Immature natural killer cell (primary cell): ENCODE measurements at places on chromosomes 3 and 15.

- no peak for DNase-seq
These were observed 126.0 kb upstream of the PRR20G start for GRCh38 chr3:127413871-127414270.

DNA sequence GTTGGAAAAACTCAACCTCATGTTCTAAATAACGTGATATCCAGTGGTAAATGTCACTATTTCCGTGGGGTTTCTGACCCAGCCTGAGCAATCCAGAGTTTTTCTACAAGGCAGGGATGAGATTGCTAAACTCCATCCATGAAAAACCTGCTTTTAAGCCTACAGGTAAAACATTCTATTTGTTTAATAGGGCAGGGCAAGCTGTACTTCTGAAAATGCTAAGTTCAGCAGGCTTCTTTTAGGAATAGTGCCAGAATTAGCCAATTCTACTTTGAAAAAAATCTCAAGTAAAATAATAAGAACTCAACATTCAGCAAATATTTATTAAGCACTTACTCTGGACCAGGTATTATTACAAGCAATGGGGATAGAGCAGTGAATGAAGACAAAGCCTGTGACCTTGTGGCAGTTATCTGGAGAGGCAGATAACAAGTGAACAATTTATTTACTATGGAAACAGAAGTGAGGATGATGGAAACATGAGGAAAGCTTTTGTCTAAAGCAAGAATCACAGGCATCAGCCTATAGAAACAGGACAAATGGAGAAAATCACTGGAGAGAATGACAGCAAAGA is 13.3 kb downstream of the RPSA start:
- DNase-seq: no peak

DNA sequence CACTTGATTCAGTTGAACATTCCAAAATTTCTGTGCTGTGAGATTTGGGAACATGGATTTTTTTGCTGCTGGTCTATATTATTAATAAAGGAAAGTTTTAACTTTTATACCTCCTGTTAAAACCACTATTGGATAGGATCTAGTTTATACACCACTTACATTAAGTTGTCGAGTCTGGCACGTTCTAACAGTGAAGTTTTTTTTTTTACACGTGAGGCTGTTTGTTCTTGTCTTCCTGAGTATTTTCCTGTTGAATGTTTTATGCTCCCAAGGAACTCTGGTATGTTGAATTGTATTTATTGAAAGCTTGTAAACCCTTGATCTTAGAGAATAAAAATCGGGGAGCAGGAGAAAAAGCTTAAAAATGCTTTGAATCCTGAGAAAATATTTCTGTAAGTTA is 338.8 kb downstream of the RBMS3 start:
- DNase-seq: no peak

DNA sequence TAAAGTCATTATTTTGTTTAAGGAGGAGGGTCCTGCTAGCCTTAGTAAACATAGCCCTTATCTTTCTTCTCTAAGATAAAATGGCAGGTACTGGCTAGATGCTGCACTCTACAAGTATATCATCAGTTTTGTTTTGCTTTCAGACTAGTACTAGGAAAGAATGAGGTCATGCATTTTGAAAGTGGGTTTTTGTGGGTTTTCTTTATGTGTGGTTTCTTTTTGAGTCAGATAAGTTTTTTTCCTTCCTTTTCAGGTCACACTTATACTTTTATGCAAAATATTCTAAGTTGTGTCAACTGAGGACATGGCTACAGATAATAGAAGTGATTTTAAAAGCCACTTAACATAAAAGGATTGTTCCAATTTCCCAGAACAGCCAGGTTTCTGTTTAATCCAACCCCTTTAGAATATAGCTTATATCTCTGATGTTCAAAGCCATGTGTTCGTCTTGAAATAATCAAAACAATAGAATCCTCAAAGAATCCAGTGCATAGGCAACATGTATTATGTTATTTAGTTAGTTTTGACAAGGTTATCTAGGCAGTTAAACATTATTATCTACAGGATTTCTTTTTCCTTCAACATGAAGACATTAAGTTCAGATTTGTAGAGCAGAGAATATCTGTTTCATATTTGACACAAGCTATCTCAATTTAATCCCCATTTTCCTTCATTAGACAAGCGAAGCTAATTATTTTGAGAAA is 406.2 kb downstream of the RBMS3 start:
- DNase-seq: no peak

GRCh38 chr3:50194903-50195500 is 3.6 kb downstream of the GNAT1 start:
- DNase-seq: no peak

GRCh38 chr3:162718697-162719096 is 1222.1 kb downstream of the OTOL1 start:
- DNase-seq: no peak

- DNase-seq: no peak
These were observed 24.8 kb upstream of the SLMAP start for GRCh38 chr3:57731311-57731710.

- DNase-seq: no peak
These were observed 216.9 kb downstream of the ZBTB20 start for GRCh38 chr3:114929971-114930732.

- DNase-seq: no peak
These were observed 111.0 kb downstream of the SEMA5B start for GRCh38 chr3:122916580-122916979.

DNA sequence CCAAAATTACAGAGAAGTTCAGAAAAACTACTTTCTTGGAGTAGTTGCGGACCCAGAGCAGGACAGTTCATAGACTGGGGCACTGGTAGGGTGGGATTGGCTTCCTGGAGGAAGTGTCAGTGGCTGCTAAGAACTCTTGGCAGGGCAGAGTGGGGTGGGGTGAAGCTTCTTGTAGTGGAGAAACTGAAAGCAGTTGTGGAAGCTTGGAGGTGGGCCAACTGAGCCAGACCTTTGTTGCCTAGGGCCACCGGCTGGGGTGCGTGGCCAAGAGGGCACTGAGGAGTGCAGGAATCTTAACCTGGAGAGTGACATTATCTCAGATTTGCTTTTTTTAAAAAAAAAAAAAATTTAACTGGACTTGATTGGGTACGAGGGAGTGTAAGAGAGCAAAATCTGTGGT is 3.1 kb downstream of the KAT2B start:
- peak; percentile 69 for DNase-seq

- DNase-seq: no peak
These were observed 735.6 kb upstream of the GBE1 start for GRCh38 chr3:82496890-82497560.

DNA sequence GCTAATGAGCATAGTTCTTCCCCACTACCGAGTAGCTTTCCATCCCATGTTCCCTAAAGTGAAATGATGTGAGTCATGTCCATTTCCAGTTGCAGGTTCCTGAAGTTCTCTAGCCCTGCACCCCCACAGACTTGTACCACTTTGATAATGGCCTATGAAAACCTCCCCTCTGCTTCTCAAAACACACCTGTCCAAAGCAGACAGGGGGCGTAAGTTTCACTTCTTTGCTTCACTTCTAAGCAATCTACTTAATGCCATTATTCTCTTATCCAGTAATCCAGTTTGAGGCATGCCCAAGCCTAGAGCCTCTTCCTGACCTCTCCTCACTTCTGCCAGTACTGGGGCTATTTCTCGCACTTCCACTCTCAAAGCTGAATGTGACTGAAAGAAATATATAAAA is 305.1 kb downstream of the IGSF11 start:
- no peak for DNase-seq

GRCh38 chr3:140467104-140467577 is 210.7 kb upstream of the TRIM42 start:
- no peak for DNase-seq
